Hippocampal formation (tissue), 2 donors: ENCODE measurements at places on chromosomes 2 and 18.

- no peak for DNase-seq
Measured at GRCh38 chr2:169108099-169108884, 38.9 kb downstream of the DHRS9 start.

DNA sequence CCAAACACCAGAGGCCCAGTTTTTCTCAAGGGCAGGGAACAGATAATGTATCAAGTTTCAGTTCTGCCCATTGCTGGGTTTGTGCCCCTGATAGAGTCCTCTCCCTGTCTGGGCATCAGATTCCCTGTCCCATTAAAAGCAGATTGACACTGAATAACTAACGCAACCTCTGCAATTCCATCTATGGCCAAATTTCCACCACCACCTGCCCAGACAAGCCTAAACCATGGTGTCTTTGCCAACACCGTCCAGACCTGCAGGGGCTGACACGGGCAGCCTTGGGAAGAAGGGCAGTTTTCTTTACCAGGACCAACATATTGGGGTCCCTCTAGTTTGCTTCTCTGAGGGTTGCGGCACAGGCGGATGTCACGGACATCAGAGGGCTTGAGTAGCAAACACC, 26.4 kb upstream of the PAX8 start:
- no peak for DNase-seq

GRCh38 chr2:82636402-82637020, 1822.6 kb downstream of the SUCLG1 start:
- DNase-seq: no peak

DNA sequence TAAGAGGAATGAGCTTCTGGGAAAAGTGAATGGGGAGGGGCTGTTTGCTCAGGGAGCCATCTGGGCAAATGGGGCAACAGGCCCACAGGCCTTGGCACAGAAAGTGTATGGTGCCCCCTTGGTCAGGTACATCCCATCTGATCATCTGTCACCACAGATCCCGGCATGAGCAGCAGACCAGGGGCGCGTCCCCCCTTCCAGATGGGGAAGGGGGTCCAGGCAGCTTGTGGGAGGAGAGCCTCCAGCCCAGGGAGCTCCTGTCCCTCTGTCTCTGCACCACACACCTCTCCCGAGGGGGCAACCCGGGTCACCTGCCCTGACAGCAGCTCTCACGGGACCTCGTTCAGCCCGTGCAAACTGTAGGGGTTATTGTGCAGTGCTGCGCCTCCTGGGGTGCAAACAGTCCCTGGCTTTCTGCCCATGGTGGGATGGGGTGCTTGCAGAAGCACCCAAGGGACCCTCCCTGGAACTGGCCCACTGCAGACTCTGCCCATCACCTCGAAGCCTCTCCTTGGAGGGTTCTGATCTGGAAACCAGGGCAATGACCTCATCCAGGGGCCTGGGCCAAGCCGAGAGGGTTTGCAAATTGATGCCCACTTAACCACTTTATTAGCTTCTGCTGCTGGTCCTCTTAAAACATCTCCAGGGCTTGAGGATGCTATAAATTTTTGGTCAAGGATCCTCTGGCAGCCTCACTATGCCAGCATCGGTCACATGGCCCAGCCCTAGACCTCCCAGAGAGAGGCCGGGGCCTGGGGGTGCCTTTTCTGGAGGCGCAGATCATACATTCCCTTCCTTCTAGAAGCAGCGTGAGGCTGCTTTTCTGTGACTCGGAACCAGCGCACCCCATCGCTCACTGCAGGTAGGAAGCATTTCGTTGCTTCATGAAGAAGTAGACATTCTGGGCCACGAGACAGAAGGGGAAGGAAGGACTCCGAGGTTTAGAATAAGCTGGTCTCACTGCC, 7.6 kb upstream of the BOK start:
- no peak for DNase-seq

- peak; percentile 74 for DNase-seq
Measured at GRCh38 chr2:88159955-88160415, 10.2 kb upstream of the THNSL2 start.

- no peak for DNase-seq
Measured at GRCh38 chr2:178101321-178102079, 10.7 kb upstream of the RBM45 start.

DNA sequence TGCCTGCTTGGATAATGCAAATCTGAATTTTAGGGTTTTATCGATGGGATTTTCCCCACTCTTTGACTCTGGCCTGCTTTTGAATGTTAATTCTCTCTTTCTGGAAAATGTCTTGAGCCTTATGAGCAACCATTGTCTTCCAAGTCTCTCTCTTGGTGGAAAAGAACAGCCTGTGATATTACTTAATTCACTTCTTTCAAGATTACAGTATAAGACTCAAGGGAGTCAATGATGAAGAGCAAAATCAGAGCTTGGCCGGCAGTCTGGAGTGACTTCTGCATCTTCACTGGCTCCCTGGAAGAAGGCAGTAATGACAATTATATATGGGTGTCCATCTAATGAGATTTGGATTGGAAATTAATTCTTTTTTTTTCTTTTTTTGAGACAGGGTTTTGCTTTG, 122.9 kb upstream of the ZEB2 start:
- no peak for DNase-seq

DNA sequence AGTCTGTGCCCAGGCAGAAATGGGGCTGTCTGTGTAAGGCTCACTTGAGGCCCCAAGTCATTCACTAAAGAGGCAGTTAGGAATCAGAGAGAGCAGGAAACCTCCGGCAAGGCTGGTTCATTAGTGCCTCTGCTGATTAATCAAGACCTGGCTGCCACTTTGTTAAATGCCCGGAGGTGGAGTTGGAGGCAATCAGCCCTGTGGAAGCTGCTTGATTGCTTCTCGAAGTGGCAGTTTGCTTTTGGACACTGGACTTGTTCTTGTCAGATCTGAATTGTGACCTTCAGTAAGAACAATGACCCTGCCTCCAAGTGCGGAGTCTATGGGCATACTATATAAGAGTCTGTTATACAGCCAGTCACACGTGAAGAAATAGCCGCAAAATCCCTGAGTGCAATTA, 183.9 kb upstream of the LINC00305 start:
- no peak for DNase-seq

GRCh38 chr2:146817613-146818012, 1027.2 kb upstream of the ACVR2A start:
- no peak for DNase-seq

DNA sequence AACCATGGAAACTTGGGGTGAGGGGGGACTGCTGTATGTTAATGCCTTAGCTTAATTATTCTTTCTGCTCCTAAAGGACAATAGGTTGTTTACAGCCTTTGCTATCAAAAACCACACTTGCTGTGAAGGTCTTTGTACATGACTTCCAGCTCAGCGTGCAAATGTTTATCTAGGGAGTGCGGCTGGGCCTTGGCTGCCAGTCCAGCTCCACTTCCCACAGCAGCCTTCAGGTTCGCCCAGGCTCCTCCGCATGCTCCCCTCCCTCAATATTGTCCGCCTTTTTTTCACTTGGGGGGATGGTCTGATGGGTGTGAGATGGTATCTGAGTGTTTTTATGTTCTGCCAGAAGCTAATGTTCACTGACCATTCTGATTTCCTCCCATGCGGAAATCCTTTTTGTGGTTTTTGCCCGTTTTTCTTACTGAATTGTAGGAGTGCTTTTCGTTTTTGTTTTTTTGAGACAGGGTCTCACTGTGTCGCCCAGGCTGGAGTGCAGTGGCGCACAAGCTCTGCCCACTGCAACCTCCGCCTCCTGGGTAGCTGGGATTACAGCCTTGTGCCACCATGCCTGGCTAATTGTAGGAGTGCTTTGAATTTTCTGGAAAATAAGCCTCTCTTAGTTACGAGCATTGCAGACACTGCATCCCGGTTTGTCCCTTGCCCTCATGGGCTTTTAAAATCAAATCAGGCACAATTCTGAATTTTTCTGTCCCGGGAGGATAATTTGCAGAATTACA, 28.8 kb downstream of the SH3BP4 start:
- no peak for DNase-seq

GRCh38 chr2:132448331-132448730, 31.7 kb downstream of the GPR39 start:
- no peak for DNase-seq

GRCh38 chr2:167844714-167845530, 402.5 kb downstream of the STK39 start:
- DNase-seq: no peak
